GM12865 (cell line): ENCODE measurements at places on chromosomes 1 and 21.
A peak's percentile ranks its signal among the peaks of the same experiment; 100 is the strongest.

DNA sequence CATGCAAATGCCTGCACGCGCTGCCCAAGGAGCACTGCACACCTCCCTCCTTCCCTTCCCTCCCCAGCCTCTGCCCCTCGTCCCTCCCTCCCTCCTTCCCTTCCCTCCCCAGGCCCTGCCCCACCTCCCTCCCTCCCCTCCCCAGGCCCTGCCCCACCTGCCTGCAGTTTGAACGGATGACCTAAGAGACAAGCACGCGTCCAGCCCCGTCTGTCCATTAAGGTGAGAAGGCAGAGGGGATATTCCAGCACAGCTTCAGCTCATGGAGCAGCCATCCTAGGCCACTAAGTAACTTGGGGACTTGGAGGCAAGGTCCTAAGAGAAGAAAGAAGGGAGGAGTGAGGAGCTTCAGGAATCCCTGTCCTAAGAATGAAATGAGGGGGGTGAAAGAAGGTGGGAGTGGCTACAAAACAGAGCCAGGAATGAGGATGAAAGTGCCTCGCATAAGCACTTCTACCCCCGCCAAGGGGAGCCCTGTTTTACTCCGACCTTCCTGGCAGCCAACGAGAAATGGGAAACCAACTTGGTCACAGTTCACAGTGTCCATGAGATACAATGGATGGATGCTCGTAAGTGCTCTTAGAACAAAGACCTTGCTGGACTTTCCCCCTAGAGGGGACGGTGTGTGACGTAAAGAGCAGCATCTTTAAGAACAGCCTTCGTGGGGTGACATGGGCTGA, 21.3 kb upstream of the EFHD2 start:
- DNase-seq = no peak

DNA sequence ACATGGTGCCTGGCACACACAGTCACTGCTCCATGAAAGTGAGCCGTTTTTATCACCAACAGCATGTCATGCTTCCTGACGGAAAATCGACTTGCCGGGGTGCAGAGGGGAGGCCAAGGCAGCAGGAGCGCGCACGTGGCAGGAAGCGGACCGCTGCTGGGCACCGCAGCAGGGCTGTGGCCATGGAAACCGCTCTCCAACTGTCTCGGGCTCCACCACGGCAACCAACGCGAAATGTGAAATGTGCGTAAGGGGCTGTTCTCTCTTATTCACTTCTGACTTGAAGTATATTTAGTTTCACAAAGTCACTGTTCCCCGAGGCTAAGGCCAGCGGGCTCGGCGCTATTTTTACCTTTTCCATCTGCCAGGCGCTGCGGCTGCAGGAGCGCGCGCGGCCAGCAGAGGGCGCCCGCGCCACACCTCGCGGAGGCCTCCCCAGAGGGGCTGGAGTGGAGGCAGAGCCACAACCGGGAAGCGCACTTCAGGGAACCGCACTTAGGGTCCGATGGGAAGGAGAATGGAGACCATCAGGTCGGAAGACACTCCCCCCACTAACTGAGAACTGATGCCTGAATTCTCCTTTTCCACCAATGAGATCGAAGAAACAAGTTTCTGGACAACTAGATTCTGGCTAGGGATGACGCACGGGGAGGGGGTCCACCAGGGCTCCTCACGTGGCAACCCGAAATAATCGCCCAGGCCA, 19.7 kb downstream of the RCC2 start:
- peak; percentile 46 for DNase-seq

DNA sequence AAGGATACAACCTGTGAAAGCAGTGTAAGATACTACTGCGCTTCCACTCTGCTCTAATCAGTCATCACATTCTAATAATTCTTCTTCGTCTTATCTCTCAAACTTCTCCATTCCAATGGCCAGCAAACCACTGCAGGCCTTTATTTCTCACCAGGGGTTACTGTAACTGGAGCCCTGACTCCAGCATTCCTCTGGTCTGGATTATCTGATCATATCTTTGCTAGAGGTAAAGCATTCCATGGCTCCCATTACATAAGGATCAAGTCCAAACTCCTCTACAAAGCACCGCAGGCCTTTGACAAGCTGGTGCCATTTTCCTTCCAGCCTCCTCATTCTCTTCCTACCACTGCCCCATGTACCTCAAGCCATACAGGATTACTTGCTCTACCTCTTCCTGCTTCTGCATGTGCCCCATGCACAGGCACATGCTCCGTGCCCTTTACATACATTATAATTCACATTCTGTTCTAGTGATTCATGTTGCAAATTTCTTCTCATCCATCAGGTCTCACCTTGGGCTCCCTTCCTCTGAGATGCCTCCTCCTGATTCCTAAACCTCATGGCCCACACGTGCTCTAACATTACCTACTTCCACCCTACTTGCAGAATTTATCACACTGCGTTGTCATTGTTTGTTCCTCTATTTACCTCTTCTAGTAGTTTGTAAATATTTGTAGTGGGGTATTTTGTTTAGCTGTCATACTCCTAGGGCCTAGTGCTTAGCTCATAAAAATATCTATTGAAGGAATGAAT, 9.3 kb upstream of the SERBP1 start:
- DNase-seq = no peak

GRCh38 chr1:108884968-108885367, 8.2 kb downstream of the GPSM2 start:
- DNase-seq = no peak

DNA sequence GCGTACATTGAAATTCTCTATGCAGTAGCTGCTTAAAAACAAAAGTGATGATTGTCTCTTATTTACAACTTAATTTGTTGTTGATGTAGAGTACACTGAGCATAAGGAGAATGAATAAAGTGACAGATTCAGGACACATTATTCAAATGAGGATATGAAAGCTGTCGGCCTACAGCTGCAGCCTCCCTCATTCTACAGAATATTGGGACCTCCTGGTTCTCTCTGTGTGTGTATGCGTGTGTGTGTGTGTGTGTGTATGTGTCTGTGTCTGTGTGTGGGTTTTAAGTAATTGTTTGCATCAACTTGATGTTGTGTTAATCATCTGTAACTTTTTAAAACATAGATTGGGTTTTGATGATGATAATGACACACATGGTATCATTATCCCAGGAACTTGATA, 17.9 kb downstream of the PROX1 start:
- no peak for DNase-seq

GRCh38 chr1:226149806-226150205, 36.7 kb downstream of the ACBD3 start:
- DNase-seq = no peak

DNA sequence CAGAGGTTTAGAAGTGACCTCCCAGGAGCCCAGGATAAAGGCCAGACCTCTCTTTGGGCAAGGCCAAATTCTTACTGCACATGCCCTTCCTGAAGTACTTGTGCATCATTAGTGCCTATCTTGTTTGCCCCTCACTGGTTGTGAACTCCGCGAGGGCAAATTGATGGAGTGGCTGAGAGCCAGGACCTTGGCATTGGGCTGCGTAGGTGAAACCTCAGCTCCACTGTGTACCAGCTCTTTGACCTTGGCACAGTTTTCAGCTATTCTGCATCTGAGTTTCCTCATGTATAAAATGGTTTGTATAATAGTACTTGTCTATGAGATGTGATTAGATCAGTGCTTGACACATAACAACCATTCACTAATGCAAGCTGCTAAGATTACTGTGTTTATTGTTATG, 11.5 kb downstream of the OTUD3 start:
- no peak for DNase-seq

- no peak for DNase-seq
Observed at GRCh38 chr1:112446411-112446810, 50.4 kb downstream of the CTTNBP2NL start.

DNA sequence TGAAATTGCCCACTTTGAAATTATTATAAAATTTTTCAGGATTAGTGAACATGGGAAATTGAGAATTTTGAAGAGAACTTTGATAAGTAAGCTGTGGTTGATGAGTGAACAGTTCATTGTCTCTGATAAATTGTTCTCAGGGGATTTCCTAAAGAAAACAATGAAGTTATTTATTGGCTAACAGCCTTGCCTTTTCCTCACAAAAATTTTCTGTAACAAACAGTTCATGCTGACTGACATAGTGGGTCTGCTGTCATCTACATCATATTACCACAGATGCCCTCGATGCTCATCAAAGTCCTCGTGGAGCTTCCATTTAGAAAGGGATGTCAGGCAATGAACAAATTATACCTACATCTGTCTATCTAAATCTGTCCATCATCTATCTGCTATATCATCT, 113.4 kb downstream of the PTBP2 start:
- no peak for DNase-seq

DNA sequence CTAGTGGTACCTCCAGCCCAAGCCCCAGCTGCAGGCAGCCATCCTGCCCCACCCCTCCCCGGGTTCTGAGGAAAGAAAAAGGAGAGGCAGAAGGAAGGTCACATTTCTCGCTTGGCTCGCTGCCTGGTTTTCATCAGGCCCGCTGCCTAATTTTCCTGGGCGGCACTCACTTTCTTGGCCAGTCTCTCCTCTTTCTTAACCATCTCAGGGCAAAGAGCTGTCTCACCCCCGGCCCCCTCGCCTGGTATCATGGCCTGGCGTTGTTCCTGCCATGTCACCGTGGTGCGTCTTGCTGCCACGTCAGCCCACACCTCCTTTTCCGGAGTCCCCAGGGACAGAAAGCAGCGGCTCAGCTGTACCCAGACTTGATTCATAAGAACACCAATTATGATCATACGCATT, 26.6 kb upstream of the CASZ1 start:
- DNase-seq = no peak

DNA sequence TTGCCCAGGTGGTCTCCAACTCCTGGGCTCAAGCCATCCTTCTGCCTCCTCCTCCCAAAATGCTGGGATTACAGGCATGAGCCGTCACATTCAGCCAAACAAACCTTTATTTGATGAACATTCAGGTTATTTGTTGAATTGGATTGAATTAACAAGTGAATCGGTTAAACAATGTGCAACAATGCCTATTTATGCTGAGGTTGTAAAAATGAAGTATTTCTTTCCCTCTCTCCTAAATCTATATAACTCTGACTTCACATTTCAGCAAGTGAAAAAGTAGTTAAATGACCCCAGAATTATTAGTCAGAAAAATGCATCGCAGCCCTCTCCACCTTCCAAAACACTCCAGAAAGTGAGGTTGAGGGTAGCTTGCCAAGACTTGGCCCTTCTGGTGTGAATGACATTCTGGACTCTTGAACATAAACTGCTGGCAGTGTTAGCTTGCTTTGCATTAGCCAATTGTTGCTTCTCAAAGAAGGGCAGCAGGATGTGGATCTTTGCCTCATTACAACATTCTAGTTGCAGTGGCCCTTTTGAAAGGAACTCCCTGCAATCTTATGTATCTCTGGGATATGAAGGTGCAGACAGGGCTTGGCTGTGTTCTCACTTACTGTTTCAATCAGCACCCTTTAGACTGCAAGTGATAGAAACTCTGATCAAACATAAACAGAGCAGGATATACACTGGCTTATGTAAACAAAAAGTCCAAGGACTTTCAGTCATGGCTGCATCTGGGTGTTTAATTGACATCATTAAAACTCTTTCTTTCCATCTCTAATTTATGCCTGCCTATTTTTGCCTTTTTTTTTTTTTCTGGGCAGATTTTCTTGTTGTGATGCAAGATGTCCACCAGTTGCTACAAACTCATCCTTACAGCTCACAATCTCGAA, 22.4 kb downstream of the EDN2 start:
- no peak for DNase-seq

DNA sequence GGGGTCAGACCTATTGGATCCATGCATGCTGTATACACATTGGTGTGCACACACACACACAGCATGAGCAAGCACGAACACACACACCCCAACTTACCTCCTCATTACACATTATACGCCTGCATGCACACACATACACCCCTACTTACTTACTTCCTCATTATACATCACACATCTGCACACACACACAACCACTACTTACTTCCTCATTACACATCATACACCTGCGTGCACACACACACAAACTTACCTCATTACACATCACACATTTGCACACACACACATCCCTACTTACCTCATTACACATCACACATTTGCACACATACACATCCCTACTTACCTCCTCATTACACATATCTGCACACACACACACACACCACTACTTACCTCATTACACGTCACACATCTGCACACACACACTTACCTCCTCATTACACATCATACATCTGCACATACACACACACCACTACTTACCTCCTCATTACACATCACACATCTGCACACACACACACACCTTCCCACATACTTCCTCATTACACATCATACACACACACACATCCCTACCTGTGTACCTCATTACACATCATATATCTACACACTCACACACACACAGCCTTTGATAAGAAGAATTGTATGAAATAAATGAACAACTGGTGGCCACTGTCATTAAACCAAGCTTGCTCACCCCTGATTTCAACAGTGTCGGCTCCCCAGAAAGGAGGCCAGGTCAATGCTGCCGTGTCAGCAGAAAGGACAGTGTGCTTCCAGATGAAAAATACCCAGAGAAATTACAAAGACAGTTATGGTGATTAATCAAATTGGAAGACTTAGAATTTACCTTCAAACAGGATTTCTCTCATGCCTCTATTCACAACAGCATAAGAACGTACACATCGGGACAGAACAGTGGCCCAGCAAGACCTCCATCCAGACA, 117.8 kb downstream of the SETD4 start:
- no peak for DNase-seq

- no peak for DNase-seq
Observed at GRCh38 chr1:209797978-209798639, 7.8 kb downstream of the IRF6 start.

DNA sequence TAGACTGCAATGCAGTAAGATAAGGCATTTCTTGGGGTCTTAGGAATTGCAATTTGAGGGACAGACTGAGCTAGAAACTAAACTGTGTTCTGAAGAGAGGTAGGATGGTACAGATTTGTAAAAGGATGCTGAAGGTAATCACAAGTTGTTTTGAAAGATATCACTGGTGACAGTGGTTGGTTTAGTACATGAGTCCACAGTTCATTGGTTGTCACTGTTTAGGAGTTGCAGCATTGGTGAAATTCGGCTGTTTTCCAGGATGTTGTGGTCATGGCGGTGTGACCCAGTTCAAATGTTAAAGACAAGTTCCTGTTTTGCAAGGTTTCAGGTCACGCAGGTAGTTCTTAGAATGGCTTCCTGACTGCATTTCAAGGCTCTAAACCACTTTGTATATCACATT, 292.8 kb upstream of the B3GALT2 start:
- DNase-seq = peak; percentile 90

GRCh38 chr1:212189352-212189738, 95.9 kb upstream of the PPP2R5A start:
- DNase-seq = no peak

DNA sequence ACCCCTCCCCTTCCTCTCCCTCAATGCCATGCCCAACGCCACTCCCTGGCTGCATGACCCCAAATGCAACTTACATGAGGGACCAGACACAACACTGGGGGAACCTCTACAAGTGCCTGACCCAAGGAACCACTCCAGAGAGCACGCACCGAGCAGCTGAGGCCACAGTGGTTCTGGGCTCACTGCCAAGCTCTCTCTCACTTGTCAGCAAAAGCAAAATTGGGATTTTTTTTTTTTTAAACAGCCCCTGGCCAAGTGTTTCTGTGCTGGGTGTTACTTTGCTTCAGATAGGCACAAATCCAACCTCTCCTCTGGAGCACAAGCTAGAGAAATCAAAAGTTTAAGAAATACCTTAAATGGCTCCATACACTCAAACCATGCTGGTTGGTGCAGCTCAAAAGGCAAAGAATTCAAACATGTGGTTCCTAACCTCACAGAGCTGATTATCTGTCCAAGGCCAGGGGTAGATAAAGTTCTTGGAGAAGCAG, 363.0 kb downstream of the SETD4 start:
- peak; percentile 57 for DNase-seq
